ENCODE measurements at places on chromosomes 1 and 21.

GRCh38 chr1:96388421-96389310 is 332.9 kb upstream of the PTBP2 start:
- DNase-seq: no peak

DNA sequence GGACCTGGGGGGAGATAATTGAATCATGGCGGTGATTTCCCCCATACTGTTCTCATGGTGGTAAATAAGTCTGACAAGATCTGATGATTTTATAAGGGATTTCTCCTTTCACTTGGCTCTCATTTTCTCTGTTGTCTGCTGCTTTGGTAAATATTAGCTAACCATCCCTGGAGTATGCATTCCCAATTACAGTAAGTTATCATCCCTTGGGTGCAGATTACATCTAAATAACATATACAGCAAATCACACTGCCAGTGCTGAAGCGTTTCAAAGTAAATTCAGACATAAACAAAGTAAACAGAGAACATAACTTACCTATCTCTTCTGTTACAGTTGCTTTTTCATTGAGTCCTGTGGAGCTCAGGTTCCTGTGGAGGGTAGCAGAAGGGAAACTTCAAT is 38.6 kb upstream of the IGSF3 start:
- DNase-seq: no peak

- DNase-seq: no peak
Measured at GRCh38 chr1:2967329-2967725, 53.9 kb upstream of the ACTRT2 start.

DNA sequence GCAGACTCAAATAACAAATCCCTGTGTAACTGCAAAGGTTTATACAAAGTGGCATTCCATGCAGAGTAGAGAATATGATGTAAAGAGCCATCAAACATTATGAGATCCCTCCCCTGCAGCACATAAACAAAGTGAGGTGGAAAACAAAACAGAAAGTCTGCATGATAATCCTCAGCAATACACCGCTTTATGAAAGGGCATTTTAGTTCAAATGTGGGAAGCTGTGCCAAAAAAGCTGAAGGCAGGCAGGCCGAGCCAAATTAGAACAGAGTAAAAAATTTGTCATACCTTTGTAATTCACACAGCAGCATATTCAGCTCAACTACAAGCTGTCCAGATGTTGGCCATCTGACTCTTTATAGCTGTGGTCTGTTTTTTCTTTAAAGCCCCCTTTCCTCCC is 113.5 kb downstream of the LHX9 start:
- DNase-seq: no peak

- no peak for DNase-seq
Measured at GRCh38 chr1:226404904-226405222, 3.0 kb downstream of the PARP1 start.

- DNase-seq: no peak
Measured at GRCh38 chr21:46152927-46153246, 2.5 kb downstream of the FTCD start.

DNA sequence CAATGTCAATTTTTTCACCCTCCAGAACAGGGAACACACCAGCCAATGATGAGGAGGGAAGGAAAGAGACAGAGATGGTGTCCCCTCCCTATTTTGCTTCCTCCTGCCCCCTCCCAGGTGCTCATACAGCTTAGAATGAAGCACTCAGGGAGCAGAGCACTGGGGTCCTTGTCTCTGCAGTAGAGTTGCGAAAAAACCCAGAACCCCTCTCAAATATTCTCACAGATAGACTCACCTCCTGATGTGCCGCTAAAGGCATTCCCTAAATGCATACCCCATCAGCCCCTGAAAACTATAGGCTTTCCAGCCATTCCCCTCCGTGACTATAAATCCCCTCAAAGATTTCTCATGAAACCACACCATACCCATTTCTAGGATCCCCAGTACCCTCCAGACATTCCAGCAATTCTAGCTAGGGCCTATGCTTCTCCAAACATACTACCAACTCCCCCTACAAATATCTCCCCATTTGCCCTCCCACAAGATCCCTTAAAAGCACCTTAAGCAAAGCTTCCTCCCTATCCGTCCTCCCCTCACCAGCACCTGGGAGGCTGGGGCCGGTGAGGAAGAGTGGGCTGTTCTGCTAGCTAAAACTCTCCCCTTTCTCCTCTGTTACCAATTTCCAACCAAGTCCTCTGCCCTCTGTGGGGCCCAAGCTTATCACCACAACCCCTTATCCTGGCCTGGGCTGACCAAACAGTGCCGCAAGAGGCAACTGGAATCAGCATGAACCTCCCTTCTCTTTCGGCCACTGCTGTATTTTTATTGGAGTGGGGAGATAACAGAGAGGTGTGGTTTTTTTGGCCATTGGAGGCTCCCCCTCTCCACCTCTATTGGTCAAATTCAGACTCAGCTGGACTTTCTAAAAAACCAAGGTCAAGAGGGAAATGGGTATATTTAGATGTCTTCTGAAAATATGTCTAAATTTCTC is 54.7 kb downstream of the RHBG start:
- no peak for DNase-seq

DNA sequence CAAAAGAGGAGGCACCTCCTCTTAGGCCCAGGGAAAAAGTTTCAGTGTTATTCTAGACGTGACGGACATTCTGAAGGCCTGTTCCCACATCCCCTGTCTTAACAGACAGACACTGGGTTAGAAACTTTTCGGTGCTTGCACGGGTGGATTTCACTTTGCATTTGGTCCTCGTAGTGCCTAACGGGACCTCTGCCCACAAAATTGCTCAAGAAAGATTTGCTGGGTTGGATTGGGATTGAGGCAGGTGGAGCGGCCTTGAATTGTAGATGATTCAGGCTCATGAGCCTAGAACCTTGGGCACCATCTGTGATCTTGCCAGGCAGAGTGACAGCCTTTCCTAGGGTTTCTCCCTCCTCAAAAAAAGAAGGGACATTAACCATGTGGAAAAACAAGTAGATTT is 2.8 kb downstream of the PLA2G5 start:
- no peak for DNase-seq

- DNase-seq: peak; percentile 4
Measured at GRCh38 chr1:204405988-204406387, 5.6 kb downstream of the PPP1R15B start.

GRCh38 chr1:163083690-163084089 is 14.5 kb downstream of the RGS4 start:
- no peak for DNase-seq

- DNase-seq: no peak
Measured at GRCh38 chr1:51878308-51878615, 265 bp downstream of the NRDC start.

DNA sequence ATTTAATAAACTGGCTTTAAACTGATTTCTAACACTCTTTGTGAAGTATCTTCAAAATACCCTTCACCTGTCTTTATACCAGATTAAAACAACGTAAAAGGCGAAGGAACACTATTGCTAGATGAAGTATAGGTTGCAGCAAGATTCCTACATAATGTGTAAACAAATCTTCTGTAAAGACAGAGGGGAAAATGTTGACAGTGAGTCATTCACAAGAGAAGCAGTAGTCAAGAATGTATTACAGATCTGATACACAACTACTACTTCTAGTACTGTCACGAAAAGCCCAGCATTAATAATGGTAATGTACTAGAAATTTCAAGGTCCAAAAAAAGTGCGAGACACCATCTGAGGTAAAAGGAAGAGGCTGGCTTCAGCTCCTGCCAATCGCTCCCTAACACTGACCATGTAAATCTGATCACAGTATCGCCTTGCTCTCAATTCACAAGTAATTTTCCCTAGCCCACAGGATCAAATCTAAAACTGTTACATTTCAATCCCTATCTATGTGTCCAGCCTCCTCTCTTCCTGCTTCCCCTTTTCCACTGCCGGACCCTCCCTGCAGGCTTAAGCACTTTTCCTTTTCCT is 290.4 kb downstream of the AKT3 start:
- DNase-seq: no peak

- no peak for DNase-seq
Measured at GRCh38 chr1:183070923-183071618, 47.9 kb downstream of the LAMC1 start.

- no peak for DNase-seq
Measured at GRCh38 chr1:110019770-110020169, 14.7 kb upstream of the STRIP1 start.

- DNase-seq: no peak
Measured at GRCh38 chr1:159839116-159839849, 12.6 kb downstream of the SLAMF8 start.

- DNase-seq: no peak
Measured at GRCh38 chr1:59229138-59229537, 67.8 kb upstream of the FGGY start.

DNA sequence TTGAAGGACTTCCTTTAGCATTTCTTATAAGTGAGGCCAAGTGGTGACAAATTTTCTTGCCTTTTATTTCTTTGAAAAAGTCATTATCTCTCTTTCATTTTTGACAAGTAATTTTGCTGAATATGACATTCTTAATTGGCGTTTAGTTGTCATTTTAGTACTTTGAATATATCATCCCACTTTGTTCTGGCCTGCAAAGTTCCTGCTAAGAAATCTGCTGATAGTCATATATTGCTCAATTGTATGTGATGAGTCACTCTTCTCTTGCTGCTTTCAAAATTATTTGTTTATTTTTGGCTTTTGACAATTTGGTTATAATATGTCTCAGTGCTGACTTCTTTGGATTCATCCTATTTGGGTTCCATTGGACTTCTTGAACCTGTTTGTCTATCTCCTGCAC is 312.6 kb downstream of the DUSP10 start:
- DNase-seq: no peak

GRCh38 chr1:36523850-36524249 is 41.1 kb upstream of the CSF3R start:
- DNase-seq: no peak

GRCh38 chr1:151222130-151222529 is 23.8 kb downstream of the PIP5K1A start:
- DNase-seq: no peak

GRCh38 chr1:27333717-27334279 is 8.0 kb upstream of the SYTL1 start:
- DNase-seq: no peak

DNA sequence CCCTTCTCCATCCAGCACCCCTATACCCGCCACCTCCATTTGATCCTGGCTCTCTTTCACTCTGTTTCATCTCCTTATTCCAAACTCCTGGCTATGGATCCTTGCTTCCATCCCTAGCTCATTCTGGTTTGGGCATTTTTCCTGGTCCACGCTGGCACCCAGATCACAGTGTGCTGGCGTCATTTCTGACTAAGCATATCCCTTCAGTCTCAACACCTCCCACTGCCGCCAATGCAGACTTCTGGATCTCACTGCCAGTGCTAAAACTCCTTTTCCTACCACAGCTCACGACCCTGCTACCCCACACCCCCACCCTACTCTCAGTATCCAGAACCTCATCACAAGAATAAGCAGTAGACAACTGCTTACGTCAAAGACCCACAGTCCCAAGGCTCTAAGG is 16.3 kb downstream of the SEC16B start:
- no peak for DNase-seq

DNA sequence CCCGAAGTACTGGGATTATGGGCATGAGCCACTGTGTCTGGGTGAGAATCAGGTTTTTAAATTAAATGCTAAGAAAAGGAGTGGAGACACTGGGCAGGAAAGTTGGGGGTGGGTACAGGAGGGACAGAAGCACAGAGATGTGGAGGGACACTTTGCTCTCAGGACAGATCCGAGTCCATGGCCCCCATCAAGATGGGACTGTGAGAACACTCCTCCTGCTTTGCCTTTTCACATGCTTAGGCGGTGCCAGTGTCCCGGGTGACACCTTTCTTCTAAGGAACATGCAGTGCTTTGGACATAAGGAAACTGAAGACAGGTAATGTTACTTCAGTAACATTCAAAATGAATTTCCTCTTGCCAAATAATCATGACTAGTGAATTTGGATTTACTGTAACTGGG is 16.7 kb downstream of the SLC25A33 start:
- DNase-seq: no peak

DNA sequence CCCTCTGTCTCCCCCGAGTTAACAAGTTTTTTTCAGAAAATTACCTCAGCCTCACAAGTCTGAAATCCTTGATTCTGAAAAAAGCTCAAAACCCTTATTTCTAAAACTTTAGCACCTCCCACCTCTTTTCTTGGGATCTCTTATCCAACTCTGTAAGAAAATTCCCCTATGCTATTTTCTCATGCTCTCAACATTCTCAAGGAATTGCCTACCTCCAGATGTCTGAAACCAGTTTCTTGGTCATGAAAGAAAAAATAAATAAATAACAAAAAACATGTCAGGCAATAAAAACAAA is 18.1 kb upstream of the SFPQ start:
- no peak for DNase-seq

DNA sequence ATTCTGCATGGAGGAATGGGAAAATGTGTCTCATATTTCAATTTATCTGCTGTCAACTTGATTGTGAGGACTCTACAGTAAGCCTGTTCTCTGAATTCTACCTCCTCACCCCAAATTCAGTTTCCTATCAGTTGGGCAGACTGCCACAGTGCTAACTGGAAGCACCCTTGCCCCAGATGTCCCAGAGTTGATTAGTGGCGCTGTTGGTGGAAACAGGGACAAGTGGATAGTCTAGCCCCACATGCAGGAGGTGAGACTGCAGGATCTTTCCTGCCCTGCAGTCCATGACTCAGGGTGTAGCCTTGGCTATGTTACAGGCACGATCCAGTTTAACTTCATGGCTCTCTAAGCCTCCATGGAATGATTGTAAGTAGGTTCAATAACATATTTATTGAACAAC is 22.1 kb downstream of the ADAM30 start:
- no peak for DNase-seq

DNA sequence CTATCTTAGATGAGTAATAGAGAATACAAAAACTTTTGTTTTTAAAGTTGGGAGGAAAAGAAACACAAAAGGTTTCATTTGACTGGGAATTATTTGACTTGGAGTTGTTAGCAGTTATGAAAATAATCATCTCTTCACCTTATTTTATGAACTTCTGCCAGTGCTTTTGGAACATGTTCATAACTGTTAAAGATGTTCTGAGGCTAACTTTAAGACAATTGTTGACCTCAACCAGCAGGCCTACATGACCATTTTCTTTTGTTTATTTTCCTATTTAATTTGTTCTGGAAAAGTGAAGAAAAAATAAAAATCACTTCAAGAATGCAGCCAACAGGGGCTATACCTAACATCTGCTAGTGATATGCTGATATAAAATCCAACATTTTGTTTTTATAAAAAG is 37.4 kb downstream of the JAM2 start:
- no peak for DNase-seq

- DNase-seq: no peak
Measured at GRCh38 chr1:189103956-189104355, 1373.7 kb downstream of the BRINP3 start.

DNA sequence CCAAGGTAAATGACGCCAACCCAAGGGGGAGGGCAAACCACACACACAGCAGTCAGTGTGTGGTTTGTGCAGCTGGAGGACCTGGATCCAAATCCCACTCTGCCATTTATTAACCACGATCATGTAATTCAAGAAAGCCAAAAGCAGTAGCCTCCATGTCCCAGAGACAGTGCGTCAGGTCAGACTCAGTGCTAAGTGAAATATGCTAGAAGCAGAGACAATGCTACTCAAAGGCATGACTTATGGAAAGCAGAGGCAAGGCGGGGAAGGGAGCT is 13.6 kb downstream of the TTC39A start:
- no peak for DNase-seq

Data from colonic mucosa (tissue), 4 donors.